WTC11 (cell line): ENCODE measurements at places on chromosomes 7 and 10.

- no peak for DNase-seq
These were observed 6.8 kb downstream of the TBATA start for GRCh38 chr10:70778267-70778924.

DNA sequence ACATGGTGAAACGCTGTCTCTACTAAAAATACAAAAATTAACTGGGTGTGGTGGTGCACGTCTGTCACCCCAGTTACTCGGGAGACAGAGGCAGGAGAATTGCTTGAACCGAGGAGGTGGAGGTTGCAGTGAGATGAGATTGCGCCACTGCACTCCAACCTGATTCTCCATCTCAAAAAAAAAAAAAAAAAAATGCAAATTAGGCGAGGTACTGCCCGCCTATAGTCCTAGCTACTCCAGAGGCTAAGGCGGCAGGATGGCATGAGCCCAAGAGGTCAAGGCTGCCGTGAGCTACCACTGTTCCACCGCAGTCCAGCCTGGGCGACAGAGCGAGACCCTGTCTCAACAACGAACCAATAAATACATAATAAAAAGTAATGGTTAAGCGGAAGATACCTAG lies 1.1 kb upstream of the EIF4H start:
- no peak for DNase-seq

GRCh38 chr10:102595293-102595692 lies 49.0 kb upstream of the TRIM8 start:
- DNase-seq, result no peak

DNA sequence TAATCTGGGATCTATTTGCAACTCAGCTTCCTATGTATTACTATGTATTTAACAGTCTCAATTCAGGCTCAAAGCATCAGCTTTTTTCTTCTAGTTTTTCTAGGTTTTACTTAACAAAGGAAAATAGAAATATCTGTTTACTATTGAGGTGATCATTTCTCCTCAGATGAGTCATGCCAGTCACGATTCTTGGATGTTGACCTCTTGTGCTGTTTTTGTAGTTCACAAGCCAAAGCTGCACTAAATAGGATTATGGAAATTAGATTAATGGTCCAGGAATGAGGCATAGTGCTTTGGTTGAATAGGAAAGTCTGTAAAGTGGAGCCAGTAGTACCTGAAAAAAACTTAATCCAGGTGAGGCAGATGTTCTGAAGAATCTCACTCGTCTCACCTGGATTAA lies 198.3 kb upstream of the KAT6B start:
- no peak for DNase-seq

GRCh38 chr7:117210397-117210796 lies 112.5 kb downstream of the WNT2 start:
- DNase-seq, result no peak

GRCh38 chr10:99827936-99828335 lies 45.5 kb downstream of the ABCC2 start:
- DNase-seq, result no peak

DNA sequence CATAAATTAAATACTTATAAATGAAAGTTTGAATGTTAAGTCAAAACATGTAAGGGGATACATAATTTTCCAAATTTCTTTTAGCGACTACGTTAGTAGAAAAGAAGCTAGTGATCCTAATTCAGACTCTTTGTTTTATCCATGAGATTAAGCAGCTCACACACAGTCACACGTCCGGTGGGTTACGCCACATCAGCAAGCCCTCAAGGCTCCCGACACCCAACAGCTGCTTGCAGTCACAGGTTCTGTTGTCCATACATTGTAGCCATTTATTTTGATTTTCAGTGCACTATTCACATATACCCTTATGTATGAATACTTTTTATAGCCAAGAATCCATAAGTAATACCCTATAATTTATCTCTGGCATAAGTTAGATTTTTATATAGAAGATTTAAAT lies 39.5 kb downstream of the XRCC2 start:
- no peak for DNase-seq

DNA sequence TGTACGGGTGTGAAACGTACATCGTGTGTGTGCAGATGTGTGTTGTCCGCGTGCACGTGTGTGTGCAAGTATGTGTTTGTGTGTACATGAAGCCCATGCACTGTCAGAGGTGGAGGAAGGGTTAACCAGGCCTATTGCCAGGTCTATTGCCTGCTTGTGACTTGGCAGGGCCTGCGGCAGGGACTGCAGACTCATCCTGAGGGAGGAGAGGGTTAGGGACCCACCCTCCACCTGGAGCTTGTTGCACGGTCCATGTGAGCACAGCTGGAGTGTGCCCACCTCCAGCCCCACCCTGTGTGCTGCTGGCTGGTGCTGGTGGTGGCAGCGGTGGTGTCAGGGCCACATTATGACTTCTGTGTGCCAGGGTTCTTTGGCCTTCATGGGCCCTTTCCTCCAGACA lies 7.1 kb upstream of the AQP1 start:
- DNase-seq, result no peak

DNA sequence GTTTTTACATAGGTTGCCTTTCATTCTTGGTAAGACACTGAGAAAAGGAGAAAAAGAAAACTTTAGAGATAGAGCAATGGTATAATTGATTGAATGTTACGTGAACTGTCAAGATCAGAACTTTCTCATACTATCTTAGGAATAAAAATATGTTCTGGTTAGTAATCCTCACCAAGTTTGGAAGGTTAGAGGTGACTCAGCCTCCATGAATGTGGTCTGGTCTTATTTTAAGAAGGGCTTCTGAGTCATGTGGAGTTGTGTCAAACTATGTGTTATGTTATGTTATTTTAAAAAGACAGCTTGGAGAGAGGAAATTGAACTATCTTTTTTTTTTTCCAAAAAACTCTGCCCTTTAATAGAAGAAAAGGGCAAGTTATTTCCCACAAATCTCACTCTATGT lies 458.6 kb upstream of the KLF6 start:
- no peak for DNase-seq

DNA sequence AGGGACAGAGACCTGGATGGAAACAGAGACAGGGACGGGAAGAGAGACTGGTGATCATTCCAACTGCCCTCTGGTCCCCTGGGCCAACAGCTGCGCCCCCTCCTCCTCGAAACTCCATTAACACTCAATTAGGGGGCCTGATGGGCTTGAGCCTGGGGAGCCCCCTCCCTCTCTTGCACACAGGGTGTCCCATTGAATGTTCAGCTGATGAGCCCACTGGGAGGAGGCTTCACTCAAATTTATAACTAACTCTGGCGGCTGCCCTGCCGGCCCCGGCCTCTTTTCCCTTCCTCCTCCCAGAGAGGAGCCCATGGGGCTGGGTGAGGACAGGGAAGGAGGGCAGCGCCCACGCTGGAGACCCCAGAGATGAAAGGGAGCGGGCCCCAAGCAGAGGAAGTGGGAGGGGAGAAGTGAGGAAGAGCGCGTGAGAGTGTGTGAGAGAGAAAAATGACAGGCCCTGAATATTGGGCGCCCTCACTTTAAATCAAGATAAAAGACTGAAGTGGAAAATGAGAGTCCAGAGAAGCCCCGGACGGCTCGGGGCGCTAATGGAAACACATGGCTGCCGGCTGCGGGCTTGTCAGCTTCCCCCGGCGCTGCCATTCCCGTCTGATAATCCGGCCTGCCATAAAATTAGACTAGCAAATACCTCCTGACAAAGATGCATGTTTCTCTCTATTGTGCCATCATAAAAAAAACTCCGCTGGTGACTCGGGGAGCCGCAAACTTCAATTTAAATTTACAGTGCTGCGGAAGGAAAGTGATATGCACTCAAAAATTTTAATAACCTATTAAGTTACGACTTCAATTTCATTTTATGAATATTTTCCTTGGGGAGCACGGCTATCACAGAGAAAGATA lies 58.0 kb upstream of the PAX2 start:
- no peak for DNase-seq

DNA sequence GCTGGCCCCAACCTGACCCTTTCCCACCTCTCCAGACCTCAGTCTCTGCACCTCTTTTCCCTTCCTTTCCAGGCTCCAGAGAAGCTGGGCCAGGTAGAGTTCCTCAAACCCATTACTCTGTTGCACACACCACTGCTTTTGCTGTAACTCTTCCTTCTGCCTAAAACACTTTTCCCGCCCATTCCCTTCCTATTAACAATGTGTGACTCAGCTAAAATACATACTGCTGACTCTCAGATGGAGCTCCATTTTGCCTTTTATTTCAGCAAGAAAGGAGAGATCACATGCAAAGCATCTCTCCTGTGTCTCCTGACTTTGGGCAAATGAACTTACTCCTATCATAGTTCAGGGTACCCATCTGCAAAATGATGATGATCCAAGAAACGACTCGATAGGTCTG lies 201.0 kb downstream of the CALN1 start:
- no peak for DNase-seq

DNA sequence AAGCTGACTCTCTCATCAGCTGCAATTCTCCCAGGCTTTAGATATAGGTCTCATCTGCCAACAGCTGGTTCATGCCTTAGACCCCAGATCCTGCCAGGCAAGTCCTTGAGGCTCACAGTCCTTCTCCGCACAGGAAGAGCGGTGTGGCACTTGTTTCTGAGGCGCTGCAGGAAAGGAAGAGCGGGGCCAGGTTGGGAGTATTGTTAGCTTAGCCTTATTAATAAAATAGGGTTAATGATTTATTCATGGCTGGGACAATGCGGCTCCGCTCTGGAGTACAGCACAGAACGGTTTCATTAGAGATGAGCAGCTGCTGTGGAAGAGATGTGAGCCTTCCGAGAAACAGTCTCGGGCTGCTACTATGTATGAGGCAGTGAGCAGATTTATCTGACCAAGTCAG lies 78.1 kb downstream of the FZD1 start:
- no peak for DNase-seq

DNA sequence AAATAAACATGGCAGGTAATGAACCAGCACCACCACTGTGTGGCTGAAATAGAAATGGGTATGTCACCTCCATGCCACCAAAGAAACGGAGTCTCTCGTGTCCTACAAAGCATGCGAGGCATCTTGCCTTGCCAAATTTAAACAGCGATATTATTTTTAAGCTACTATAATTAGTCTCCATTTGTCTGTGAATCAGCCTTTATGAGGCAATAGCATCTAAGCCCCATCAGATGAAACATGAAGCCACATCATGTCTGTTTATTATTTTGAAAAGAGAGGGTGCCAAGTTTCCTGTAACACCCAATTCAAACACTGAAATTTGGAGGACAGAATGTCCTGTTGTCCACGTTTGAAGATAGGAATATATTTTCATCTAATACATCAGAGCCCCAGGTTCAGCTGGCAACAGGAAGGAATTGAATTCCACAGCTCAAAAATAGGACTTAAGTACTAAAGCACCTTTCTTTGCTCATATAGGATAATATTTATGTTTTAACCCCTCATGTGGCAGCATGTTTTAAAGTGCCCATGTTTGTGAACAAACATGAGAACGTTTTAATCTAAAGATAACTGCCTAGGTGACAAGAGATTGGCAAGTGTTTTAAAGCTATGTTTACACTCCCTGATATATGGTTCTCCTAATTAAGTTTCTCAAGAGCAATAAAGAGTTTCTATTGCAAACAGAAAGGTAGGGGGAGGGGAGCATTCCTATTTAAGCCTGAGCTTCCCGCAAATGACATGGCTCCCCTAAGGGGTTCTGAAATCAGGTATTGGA lies 86.8 kb downstream of the SORBS1 start:
- no peak for DNase-seq

DNA sequence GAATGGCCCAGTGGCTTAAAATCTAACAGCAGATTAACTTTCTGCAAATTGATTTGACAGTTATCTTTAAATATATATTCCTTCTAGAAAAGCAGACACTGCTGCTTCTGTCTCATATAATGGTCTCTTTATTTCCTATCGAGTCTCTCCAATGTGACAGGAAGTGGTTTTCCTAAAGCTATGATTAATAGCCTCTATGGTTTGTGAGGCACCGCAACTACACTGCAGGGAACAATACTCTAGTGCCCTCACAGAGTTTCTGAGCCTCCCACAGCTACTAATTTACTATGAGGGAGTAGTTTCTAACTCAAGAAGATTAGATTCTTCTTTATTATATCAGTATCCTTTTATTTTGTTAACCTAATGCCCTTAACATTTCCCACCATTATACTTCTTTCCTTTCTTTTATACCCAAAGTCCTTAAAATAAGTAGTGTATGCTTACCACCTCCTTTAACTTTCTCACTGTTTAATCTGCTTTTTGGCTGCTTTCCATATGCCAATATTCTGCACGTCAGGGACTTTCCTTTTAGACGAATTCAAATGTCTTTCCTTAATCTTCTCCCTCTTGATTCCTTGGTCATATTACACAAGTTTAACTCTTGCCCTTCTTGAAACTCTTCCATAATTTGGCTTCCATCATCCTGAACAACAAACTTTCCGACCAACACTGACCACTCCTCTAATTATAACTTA lies 23.8 kb upstream of the AHR start:
- no peak for DNase-seq

GRCh38 chr10:46222364-46222935 lies 64.3 kb upstream of the ANTXRL start:
- no peak for DNase-seq

- DNase-seq, result no peak
These were observed 717.5 kb upstream of the LRRN3 start for GRCh38 chr7:110373416-110373815.

GRCh38 chr7:15618275-15618674 lies 56.5 kb upstream of the AGMO start:
- no peak for DNase-seq

GRCh38 chr10:25938405-25938804 lies 4.4 kb downstream of the MYO3A start:
- DNase-seq, result no peak

- DNase-seq, result no peak
These were observed 1.3 kb downstream of the PNLIPRP2 start for GRCh38 chr10:116621934-116622655.

DNA sequence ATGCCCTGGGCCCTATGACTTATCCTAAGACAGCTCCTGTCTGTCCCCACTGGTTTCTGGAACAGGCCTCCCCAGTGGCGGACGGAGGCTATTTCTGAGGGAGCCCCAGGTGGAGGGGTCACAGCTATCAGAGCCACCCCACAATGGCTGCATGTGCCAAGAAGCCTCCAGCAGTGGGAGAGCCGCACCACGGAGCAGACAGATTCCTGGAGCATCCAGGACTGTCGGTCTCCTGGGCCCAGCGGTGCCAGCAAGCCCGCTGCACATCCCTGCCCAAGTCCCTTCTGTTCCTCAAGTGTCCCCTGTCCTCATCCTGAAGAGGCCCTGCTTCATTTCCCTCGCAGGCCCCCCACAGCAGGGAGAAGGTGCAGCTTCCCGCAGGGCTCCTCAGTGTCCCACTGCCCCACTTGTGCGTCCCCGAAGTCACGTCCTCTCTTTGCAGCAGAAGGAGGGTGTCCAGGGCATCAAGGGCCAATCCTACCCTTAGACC lies 193.0 kb upstream of the SHH start:
- no peak for DNase-seq

- DNase-seq, result no peak
These were observed 14.1 kb downstream of the NPFFR1 start for GRCh38 chr10:70269741-70270140.
